ENCODE measurements at places on chromosomes 11 and 22.

DNA sequence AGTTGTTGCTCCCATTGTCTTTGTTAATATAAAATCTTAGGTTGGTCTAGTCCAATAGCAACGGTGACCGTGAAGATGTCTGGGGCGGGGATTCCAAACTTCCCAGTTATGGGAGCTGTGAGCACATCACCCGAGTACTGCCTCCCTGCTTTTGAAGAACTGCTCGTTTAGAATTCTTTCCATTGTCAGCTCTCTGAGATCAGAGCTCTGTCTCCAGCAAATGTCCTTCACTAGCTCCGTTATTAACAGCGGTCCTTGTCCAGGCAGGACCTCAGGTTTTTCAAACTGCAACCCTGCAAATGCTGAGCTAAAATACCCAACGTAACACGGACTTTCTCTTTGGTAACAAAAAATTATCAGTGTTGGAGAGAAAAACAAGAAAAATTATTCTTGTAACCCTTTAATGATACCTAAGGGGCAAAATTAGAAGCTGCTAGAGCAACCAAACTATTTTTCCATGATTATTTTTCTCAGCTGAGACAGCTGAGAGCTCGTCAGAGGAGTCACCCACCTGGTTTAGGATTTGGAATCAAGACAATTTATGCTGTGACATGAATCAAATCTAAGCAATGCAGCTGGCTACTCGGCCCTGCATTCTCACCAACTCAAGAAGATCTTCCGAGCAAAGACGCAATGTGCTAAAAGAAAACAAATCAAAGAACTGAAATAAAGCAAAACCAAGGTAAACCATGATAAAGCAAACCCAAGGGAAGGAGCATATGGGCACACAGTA is 15.1 kb upstream of the EFCAB6 start:
- no peak for DNase-seq

- DNase-seq, result peak; percentile 83
Measured at GRCh38 chr22:25202290-25202921, 2.7 kb downstream of the CRYBB3 start.

DNA sequence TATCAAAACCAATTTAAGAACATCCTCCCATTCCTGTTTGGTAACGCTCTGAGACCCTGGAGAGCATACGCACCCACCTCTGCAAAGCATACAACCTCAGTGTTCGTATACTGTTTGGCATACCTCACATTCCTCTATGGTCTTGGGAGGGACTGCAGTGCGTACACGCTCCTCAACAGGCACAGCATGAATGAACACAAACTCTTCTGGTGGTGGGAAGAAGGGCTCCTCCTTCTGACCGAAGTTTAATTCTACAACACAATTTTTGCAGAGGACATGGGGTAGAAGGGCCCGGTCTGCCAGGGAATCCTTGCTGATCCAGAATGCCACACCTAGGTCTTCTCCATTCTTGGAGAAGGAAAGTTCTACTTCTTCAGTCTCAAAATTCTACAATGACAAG is 5.3 kb downstream of the HNRNPUL2 start:
- peak; percentile 52 for DNase-seq

DNA sequence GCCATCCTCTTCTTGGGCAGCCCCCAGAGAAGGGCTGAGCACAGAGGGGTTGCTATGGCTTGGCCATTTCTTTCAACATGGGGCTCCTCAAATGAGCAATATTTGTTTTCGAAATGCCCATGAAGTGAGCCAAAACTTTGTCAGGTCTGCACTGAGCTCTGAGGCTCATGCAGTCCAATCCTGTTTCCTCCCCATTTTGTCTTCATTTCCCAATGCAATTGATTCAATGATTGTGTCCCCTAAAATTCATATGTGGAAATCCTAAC is 60.6 kb upstream of the CD44 start:
- DNase-seq, result no peak

DNA sequence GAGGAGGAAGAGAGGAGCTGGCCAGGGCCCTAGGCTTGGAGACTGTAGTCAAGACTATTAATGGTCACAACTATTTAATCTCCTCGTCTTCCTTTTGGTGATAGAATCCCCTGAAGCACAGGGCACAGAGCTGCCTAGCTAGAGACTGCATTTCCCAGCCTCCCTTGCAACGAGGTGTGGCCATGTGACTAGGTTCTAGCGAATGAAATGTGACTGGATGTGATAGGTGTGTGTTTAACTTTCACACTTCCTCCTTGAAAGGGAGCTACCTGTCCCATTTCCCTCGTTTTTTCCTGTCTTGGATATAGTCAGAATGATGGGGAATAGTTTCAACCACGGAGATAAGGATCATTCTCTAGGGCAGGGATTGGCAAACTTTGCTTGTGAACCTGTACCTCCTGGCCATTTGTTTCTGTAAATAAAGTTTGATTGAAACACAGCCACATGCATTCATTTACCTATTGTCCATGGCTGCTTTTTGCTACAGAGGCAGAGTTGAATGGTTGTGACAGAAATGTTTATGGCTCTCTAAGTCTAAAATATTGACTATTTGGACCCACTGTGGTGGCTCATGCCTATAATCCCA is 313.5 kb downstream of the MIAT start:
- no peak for DNase-seq

DNA sequence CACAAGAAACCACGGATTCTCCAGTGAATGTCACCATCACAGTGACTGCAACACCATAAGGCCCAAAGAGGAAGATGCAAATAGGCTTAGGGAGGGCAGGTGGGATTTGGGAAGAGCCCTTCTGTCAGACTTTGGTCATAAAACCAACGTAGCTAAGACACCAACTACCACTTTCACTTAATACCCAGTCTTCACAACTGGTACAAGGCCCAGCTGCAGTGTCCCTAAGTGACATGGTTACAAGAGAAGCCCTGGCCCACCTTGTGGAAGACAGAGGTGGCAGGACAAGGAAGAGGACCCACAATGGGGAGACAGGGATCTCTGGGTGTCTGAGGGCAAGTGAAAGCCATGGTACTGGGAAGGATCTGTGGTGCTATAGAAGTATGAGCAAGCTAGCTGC is 10.0 kb downstream of the VSIG10L2 start:
- no peak for DNase-seq

DNA sequence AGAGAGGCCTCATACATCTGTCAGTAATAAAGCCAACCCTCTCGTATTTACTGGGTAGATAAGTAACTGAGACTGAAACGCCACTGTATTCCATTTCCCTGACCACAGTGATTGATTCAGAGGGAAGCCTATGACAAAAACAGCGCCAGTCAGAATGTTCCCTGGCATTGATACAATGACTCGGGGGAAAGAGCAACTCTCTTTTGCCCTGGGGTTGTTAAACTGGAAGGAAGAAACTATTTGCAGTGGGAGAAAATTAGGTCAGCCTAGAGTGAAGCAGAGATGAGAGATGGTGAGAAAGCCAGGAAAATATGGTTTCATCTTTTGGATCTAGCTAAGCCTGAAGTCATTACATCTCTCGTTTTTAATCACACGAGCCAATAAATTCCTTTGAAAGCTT is 48.6 kb upstream of the RBFOX2 start:
- DNase-seq, result peak; percentile 50

GRCh38 chr11:108286370-108286769 is 63.5 kb downstream of the ATM start:
- DNase-seq, result no peak

DNA sequence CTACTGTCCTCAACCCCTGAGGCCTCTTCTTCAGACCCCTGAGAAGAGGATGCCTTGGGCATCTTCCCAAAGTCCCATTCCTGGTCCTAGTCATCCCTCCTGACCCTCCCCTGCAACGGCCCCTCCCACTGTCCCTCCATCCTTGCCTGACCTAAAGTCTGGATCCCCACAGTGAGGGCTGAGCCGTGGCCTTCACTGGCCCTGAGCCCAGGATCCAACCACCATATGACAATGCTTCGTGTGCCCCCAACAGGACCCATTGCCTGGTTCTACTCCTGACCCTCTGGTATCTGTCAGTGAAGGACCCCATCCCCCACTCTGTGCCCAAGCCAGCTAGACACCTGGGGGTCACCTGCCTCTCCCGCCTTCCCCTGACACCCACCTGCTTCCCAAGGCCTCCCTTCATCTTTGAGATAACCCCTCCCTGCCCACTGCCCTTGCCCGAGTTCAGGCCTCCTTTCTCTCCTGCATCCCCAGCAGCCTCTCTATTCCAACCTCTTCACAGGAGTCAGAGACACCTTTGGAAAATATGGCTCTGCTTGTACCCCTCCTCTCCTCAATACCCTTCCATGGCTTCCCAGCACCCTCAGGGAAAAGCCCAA is 48.0 kb downstream of the LRRC32 start:
- no peak for DNase-seq

DNA sequence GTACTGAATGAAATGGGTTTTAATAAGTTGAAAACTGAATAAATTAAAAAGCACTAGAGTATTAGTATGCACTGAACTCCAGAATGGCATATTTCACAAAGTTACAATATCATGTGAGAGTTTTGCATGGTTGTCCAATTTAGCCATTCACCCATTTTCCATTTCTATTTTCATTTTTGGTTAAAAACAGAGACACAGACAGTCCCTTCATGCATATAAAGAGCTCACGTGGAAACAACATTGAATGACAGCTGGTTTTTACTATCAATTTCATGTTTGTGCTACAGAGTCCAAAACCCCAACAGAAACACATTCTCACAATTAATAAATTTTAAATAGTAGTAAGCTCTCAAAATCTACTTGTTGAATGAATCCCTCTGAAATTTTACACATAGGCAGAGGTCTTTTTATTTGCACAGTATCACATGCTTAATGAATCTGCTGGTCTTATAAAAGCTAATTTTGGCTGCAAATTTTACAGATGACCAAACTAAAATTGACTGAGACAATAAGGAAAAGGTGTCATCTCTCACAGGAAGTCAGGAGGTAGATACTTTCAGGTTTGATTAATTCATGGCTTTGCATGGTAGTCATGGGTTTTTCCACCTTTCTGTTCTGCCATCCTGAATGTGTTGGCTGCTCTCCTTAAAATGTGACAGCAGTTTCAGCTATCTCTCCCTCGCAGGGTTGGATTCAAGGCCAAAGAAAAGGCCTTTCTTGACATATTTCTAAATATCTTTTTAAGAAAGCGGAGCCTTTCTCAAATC is 20.6 kb upstream of the DDI1 start:
- DNase-seq, result no peak

- DNase-seq, result no peak
Measured at GRCh38 chr22:41681616-41682015, 7.1 kb downstream of the SNU13 start.

DNA sequence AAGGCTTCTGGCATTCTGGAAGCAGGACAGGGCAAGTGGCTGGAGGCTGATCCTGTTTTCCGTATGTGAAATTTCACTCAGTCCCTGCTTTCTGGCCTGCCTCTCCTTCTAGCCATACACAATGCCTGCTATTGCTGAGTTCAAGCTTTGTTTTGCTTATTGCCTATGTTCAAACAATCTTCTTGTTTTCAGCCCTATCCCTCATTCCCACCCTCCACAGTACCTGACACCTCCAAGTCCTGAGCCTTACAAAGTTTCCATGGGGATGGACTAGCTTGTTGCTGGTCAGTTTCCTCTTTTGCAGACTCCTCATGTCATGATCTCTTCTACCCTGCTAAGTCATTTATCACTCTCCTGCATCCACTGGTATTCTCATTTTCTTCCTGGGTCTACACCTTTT is 38.1 kb downstream of the FAM76B start:
- DNase-seq, result no peak

DNA sequence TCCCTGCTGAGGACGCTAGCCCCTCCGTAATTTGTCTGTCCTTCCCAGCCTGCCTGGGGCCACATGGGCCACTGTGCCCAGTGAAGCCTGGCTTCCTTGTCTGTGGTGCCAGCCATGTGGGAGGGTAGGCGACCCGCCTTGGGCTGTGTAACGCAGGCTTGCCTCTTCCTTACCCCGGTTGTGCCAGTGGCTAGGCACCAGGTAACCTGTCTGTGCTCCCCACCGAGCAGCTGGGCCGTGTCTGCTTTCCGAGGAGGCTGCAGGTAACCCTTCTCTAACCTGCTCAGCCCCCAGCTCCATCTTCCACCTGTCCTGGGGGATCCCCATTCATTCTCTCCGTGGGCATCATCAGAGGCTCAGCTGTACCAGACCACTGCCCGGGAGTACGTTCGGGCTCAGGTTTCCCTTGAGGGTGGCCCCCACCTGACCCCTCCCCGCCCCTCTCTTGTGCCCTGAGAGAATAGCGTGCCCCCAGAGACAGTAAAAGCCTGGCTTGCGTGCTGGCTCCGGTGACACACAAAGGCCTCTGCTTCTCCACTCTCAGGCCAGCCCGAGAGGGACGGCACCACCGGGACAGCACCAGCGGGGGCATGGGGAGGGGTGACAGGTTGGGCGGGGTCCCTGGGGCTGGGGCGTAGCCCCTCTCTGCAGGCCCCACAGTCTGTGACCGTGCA is 79.1 kb downstream of the CDKN1C start:
- no peak for DNase-seq

DNA sequence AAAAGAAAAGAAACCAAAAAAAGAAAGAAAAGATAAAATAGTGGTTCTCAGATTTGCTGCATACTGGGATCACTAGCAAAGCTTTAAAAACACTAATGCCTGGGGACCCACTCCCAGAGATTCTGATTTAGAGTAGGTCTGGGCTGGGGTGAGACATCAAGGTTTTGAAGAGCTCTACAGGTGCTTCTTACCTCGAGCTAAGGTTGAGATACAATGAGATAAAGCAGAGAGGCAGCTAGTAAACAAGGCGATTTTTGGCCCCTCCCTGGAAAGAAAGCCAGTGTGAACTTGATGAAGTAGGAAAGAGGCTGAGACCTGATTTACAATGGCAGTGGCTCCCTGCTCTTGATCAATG is 327.6 kb upstream of the CCDC90B start:
- no peak for DNase-seq

- no peak for DNase-seq
Measured at GRCh38 chr11:65844231-65844872, 10.6 kb downstream of the SNX32 start.

DNA sequence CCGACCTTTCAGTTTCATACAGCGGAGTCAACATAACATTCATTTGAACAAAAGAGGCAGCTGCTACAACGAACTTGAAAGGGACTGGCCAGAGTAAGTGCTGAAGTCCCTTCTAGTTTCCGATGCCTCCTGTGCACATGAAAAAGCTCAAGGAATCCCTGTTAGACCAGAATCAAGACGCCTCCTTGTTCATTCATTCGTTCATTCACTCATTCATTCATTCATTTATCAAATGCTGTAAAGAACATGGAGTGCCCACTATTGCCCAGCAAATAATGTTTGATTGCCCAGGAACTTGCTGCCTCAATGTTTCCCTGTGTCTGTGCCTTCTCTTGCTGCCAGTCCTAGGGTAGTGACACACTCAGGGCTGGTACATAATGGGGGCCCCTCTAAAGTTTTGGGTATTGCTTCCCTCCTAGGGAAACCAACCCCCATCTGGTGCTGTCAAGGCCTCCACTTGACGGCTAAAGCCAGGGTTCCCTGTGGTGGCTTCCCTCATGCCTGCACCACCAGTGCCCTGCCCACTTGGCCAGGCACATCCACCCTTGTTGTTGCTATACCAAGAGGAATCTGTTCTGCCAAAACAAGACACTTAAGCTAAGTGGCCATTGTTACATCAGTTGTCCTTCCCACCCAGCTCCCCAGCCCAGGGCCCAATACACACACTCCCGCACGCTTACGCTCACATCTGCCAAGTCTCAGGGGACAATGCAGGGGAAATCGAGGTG is 3.8 kb downstream of the TMPRSS13 start:
- DNase-seq, result no peak

GRCh38 chr11:82883853-82884252 is 16.4 kb downstream of the PRCP start:
- no peak for DNase-seq

GRCh38 chr11:45274206-45274605 is 11.9 kb downstream of the SYT13 start:
- DNase-seq, result no peak

Measured in astrocyte of the hippocampus (primary cell).